ENCODE measurements at places on chromosomes 11 and 22.
A peak's percentile ranks its signal among the peaks of the same experiment; 100 is the strongest.

- no peak for DNase-seq
Measured at GRCh38 chr22:45322873-45323525, 13.3 kb downstream of the FAM118A start.

GRCh38 chr11:57546869-57547475 lies 9.6 kb downstream of the SMTNL1 start:
- no peak for DNase-seq

GRCh38 chr22:21922370-21923162 lies 30.1 kb downstream of the PPM1F start:
- DNase-seq: no peak

DNA sequence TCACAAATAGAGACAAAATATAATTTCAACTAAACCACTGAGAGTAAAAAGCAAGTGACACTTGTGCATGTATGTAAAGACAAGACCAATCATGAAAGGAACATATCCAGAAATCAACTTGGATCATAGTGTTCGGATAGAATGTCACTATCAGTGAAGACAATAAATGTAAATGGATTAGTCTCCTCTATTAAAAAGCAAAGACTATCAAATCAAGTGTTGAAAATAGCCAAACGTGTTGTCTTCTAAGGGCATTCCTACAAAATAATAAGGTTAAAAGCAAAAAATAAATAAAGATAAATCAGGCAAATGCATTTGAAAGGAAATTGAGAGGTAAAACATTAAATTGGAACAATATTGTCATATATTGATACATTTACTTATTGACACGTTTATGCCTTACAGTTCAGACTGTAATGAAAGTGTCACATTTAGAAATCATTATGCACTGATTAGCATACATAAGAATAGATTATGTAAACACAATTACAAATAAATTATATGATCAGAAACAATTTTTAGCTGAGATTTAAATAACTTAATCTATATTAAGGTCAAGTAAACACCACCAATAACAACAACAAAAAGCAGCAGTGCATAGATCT lies 1100.1 kb downstream of the BRD1 start:
- no peak for DNase-seq

- DNase-seq: no peak
Measured at GRCh38 chr11:68127714-68128681, 6.8 kb upstream of the CHKA start.

DNA sequence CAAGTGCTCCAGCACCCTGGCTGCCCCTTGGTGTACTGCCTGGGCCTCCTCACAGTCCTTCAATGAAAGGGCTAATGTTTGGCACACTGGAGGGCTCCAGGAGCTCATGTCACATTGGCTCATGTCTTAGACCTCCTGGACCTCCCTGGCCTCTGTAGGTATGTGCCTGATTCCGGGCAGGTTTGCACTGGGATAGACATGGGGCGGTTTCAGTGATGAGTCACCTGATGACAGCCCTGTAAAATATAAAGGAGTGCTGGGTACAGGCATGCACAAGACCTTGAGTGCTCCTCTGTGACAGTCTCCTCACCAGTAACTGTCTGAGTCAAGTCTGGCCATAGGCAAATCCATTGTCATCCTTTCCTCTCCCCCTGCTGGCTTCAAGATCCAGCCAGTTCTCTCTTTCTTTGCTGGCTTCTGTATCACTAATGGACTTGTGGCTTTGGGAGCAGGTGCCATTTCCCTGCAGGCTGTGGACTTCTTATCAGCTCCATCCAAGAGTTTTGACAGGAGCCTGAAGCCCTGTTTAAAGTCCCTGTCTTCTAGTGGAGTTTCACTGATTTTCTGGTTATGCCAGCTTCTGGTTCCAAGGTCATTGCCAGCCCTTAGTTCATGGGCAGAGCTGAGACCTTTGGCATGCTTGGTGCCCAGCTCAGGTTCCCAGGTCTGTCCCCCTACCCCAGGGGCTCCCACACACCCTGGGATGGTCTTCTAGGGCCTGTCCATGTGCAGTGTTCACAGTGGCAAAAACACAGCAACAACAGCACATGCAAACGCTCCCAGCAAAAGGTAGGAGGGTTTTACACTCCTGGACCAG lies 22.7 kb upstream of the P2RY2 start:
- no peak for DNase-seq

DNA sequence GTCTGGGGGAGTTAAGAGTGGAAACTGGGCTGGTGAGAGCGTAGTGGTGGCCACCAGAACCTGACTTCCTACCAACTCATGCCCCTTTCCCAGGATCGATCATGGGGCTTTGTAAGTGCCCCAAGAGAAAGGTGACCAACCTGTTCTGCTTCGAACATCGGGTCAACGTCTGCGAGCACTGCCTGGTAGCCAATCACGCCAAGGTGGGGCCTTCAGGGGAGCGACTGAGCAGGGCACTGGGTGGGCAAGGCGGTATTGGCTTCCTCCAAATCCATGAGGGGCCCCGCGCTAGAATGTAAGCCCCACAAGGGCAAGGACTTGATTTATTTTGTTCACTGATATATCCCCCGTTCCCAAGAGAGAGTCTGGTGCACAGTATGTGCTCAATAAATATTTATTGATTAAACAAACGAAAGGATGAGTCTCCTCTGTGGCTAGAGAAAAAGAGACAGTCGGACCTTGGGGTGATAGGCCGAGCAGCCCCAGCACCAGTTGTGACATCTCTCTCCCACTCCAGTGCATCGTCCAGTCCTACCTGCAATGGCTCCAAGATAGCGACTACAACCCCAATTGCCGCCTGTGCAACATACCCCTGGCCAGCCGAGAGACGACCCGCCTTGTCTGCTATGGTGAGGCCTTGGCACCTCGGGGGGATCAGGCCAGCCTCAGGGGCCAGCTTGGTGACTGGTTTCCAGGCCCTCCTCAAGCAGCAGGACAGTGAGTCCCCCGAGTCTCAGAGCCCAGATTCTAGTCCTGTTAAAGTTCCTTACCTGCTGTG lies 765 bp downstream of the ZFPL1 start:
- no peak for DNase-seq

- no peak for DNase-seq
Measured at GRCh38 chr11:108588287-108588686, 5.3 kb downstream of the EXPH5 start.

GRCh38 chr11:72418834-72419560 lies 15.3 kb downstream of the CLPB start:
- no peak for DNase-seq

DNA sequence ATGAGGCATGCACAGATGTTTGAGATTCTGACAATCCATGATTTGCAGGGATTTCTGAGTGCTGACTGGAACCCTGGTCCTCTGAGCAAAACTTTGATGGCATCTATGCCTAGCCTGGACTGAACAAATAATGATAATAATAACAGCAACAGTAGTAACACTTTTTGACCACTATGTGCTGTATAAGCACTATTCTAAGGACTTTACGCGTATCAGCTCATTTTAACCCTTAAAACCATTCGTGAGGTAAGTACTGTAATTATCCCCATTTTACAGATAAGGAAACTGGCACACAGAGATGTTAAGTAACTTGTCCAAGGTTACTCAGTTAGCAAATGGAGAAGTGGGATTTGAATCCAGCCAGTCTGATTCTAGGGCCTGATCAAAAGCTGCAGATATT lies 168.4 kb downstream of the C11orf91 start:
- no peak for DNase-seq

DNA sequence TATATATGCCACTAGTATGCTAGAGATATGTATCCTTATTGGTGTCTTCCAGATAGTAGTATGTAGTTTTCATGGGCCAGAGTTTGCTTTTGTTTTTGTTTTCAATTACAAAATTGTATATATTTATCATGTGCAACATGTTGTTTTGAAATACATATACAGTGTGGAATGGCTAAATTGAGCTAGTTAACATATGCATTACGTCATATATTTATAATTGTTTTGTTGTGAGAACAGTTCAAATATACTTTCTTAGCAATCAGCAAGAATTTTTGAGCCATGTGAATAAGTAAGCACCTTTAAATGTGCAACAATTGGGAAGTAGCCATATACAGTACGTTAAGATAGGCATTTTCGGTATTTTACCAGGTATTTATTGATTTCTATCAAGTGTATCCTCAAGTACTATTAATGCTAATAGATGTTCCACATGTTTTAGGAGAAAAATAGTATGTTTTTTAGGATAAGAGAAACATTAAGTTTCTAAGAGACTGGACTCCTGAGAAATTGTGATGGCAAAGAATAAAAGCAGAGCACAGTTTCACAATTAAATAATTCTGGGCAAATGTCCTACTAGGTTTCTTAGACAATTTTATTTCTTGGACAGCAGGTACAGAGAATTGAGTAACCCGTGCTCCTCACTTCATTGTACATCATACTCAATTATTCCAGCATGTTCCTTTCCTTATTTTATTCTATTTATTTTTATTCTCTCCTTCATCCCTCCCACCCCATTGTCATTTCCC lies 60.5 kb upstream of the SLC5A12 start:
- DNase-seq: no peak

DNA sequence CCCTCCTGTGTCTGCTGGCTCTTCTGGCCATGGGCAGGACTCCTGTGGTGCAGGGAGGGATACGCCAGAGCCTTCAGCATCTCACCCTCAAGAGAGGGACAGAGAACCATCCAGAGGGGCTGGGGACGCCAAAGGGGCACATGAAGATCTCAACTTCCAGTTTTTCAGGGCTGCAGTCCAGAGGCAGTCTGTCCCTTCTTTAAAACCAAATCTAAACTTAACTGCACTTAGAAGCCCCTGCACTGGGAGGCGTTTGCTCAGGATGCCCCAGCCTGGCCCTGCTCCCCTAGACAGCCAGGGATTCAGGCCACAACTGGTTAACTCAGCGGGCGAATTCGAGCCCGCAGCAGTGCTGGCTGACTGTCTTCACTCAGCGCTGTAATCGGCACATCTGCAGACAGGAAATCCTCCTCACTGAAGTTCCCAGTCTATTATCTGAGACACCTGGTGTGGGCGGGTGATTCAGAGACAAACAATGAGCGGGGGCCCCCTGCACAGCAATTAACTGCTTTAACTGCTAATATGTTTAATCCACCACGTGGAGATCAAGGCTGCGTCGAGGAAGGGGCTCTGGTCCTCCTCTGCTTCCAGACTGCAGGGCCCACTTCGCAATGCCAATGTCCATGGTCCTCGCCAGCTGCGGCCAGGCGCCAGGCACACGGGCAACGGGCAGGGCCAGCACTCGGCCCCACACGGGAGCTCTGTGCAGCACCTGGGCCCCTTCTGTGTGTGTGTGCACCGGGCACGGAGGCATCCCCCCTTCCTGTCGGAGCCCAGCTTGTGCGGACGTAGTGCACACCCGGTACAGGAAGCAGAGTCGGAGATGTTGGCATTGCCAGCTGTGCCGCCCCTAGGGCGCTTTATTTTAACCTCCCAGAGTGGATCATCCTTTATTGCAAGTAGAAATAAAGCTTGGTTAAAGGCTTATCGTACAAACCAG lies 36.9 kb upstream of the GNB1L start:
- peak; percentile 72 for DNase-seq

DNA sequence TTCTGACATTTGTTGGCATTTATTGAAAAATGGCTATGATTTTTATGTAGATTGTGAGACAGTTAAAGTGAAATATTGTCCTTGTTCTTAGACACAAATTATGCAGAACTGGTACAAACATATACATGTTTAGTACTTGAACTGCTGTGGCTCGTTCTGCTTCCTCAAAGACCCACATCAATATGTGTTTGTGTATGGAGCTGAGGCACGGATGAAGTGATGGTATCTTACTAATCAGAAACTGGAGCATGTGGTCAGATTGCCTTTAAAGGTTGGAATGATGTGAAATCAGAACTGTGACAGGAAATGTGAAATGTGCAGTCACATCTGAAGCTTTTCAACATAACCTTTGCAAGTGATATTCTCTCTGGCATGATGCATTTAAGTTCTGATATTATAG lies 130.4 kb downstream of the NAV2 start:
- no peak for DNase-seq

DNA sequence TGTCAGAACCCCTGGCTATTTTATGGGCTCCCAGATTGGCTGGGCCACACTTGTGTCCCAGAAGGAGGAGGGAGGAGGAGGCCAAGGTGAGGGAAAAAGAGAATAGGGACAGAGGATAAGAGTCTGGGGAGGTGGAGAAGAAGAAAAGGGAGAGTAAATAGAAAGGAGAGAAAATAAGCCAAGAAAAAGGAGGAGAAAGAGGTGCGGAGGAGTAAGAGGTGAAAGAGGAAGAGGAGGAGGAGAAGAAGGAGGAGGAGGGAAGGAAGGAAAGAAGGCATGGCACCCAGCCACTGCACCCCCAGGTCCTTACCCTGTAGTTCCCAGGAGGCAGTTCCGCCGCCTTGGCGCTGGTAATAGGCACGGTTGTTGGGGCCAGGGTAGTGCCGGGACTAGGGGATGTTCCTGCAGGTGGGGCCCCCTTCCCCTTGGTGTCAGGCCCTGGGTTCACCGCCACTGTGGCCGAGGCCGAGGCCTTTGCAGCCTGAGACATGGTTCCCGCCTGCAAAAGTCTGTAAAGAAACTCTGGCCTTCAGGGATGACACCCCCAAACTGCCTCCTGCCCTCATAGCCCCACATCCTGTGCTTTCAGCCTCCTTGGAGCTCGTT lies 1.9 kb downstream of the CRYBB1 start:
- DNase-seq: no peak

DNA sequence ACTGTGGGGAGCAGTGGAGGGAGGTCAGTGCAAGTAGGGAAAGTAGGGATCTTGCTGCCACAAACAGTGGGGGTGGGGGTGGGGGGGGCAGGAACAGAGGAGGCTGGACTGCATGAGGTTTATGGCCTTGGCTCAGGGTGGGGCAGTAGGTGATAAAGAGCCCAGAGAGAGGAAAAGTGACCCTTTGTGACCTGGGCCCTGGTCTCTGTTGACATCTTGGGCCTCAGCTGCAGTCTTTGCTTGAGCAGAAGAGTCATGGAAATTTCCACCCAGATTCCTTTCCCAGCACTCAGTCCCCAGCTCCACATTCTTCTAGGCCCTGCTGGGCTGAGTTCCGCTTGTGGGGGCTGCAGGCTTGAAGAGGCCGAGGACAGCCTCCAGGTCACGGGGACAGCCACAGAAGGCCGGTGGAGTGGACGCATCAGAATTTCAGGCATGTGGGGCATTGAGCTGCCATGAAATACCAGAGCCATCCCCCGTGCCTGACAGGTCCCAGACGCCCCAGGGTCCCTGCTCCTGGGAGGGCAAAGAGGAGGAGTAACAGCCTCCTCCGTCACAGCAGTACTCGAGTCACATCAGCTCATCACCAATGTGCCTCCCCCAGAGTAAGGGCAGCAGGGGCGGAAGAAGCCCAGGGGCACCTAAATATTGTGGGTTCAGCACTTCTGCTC lies 9.7 kb upstream of the MALAT1 start:
- no peak for DNase-seq

GRCh38 chr22:20000246-20001081 lies 16.2 kb downstream of the ARVCF start:
- DNase-seq: no peak
